ENCODE measurements at places on chromosomes 6 and 20.
A peak's percentile ranks its signal among the peaks of the same experiment; 100 is the strongest.

DNA sequence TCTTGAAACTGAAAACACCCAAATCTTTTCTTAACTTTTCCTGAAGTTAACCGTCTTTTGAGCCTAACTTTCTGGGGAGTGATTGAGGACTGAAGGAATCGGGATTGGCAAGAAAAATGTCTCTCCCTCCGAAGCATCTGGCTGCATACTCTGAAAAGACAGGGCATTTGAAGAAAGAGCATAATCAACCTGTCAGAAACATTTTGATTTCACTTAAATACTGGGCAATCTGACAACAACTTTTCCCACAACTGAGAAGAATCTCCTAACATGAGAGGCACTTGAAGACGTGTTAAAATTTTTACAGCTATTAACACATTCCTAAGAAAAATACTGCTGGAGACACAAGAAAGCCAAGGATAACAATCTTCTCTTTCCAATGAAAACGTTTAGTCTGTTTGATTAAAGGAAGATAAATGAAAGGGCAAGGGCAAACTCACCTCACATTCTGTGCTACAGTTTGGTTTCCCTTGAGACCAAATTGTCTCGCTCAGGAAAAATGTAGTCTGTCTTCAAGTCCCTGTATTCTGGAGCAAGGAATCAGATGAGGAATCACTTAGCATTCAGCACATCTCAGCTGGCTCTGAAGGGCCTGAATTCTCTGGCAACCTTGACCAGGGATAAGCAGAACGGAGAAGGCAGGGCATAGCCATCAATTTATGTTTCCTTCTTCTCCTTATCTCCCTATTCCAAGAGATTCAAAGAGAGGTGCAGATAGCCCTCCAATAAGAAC lies 76.1 kb downstream of the TBX18 start:
- DNase-seq = no peak
- H3K36me3 ChIP-seq = no peaks in the 10 kb centered on the region
- H3K27ac ChIP-seq = no peak overlapping the region
- H3K27me3 ChIP-seq = no peaks in the 10 kb centered on the region
- H3K4me3 ChIP-seq = no peak overlapping the region

DNA sequence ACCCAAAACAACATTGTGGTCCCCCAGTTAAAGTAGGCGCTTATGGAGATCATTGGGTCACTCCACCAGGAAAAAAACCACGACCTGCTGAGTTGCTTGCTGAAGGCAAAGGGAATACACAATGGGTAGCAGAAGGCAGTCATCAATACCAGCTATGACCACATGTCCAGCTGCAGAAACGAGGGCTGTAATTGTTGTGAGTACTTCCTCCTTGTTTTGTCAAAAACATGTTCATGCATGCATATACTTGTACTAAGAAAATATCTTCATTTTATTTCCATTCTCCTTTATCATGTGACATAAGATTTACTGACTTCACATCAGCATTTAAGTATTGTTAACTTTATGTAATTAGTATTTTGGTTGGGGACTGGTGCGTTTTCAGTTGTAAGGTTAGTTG lies 16.9 kb downstream of the SERINC1 start:
- H3K4me3 ChIP-seq = no peak overlapping the region
- H3K36me3 ChIP-seq = peaks cover 5% of the 10 kb centered on the region
- H3K27me3 ChIP-seq = no peaks in the 10 kb centered on the region
- peaks cover 25% of the 10 kb centered on the region for H3K4me1 ChIP-seq
- H3K27ac ChIP-seq = no peak overlapping the region

- no peaks in the 10 kb centered on the region for H3K27me3 ChIP-seq
- peak overlapping the region; percentile 76 for H3K4me3 ChIP-seq
- H3K27ac ChIP-seq = peak overlapping the region; percentile 94
- DNase-seq = peak; percentile 73
- H3K4me1 ChIP-seq = peaks cover 5% of the 10 kb centered on the region
Observed at GRCh38 chr6:27138837-27139755, 108.4 kb upstream of the PRSS16 start.

DNA sequence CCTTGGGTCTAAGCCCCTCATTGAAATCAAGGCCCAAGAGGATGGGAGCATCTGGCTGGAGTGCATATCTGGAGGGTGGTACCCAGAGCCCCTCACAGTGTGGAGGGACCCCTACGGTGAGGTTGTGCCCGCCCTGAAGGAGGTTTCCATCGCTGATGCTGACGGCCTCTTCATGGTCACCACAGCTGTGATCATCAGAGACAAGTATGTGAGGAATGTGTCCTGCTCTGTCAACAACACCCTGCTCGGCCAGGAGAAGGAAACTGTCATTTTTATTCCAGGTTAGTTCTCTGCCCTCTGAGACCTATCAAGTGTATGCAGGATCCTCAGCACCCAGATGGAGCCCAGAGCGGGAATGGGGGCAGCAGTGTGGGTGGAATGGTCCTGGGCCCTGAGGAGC lies 5.1 kb downstream of the BTN2A2 start:
- no peak overlapping the region for H3K27ac ChIP-seq
- peaks cover 47% of the 10 kb centered on the region for H3K36me3 ChIP-seq
- H3K4me1 ChIP-seq = no peaks in the 10 kb centered on the region
- no peak overlapping the region for H3K4me3 ChIP-seq

GRCh38 chr6:42204768-42205282 lies 10.1 kb upstream of the GUCA1B start:
- H3K4me1 ChIP-seq = peaks cover 12% of the 10 kb centered on the region
- H3K27me3 ChIP-seq = no peaks in the 10 kb centered on the region
- no peaks in the 10 kb centered on the region for H3K36me3 ChIP-seq
- H3K4me3 ChIP-seq = no peak overlapping the region
- no peak overlapping the region for H3K27ac ChIP-seq
- no peak for DNase-seq

DNA sequence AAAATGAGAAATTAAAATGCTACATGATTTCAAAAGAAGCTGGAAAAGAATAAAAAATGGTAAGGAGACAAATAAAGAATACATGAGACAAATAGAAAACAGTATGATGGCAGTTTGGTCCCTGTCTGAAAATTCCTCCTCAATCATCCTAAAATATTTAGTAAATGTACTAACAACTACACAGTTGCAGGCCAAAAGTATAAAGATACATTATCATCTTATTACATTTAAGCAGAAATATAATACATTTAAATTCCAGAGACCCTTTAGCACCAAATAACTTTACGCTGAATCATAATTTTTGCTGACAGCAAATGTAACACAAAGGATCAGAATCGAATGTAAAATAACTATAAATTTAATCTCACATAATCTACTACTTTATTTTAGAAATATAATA lies 4.4 kb downstream of the HMGCLL1 start:
- no peaks in the 10 kb centered on the region for H3K4me1 ChIP-seq
- H3K4me3 ChIP-seq = no peak overlapping the region
- DNase-seq = no peak
- H3K27me3 ChIP-seq = peaks cover 4% of the 10 kb centered on the region

GRCh38 chr6:169472786-169473416 lies 219.3 kb upstream of the THBS2 start:
- no peaks in the 10 kb centered on the region for H3K27me3 ChIP-seq
- H3K36me3 ChIP-seq = no peaks in the 10 kb centered on the region
- DNase-seq = no peak

DNA sequence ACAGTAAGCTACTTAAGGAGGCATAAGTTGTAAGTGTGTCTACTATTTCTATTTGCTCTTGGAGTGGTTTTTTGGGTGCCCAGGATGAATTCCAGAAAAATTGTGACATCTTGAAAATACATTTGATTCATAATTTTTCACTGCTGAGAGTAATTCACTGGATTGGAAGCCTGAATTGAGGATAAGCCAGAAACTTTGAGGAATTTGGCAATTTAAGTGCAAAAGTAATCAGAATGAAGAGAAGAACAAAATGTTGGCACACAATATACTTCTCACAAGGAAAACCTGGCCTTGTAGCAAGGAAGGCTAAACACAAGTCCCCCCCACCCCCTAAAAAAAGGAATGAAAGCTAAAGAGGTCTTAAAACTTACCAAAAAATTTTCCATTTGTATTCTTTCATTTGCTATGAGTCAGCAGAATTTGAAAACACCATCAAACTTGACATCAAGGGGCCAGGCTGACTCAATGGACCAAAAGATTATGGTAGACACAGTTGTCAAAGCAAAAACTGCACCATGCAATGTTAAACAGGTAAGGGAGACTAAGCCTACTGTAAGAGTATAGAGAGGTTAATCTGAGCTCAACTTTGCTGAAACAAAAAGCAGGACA lies 840.0 kb downstream of the FRK start:
- no peaks in the 10 kb centered on the region for H3K4me1 ChIP-seq
- H3K36me3 ChIP-seq = no peaks in the 10 kb centered on the region
- H3K27ac ChIP-seq = no peak overlapping the region
- no peaks in the 10 kb centered on the region for H3K27me3 ChIP-seq

DNA sequence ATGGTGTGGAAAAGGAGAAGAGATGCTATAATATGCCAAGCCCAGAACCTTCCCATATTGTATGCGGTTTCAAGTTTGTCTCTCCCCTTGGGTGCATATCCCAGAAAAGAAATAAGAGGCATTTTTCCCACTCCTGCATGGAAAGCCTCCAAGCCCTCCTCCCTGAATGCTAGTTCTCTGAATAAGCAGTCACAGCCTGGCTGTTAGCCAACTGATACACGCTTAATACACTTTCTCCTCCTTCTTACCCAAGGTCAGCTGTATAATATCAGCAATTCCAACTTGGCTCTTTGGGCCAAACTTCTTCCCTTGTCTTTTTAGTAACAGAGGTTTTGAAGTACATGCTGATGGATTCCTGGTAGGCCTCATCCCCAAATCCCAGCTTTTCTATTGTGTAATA lies 440.1 kb downstream of the EPHA7 start:
- no peaks in the 10 kb centered on the region for H3K27me3 ChIP-seq
- H3K36me3 ChIP-seq = no peaks in the 10 kb centered on the region
- no peaks in the 10 kb centered on the region for H3K4me1 ChIP-seq
- DNase-seq = no peak
- no peak overlapping the region for H3K4me3 ChIP-seq

- no peak overlapping the region for H3K27ac ChIP-seq
- no peaks in the 10 kb centered on the region for H3K36me3 ChIP-seq
- no peak overlapping the region for H3K4me3 ChIP-seq
- no peaks in the 10 kb centered on the region for H3K4me1 ChIP-seq
Observed at GRCh38 chr6:73409395-73409794, 14.8 kb downstream of the DDX43 start.

Data from heart right ventricle (tissue), 16 donors.